ENCODE measurements at places on chromosomes 4 and X.

GRCh38 chrX:74421036-74421739 is at the start of gene SLC16A2:
TSS of gene SLC16A2 (plus strand) at chrX:74421493. CDS start at chrX:74421638, 145 bp downstream.
- peak; percentile 52 for DNase-seq

DNA sequence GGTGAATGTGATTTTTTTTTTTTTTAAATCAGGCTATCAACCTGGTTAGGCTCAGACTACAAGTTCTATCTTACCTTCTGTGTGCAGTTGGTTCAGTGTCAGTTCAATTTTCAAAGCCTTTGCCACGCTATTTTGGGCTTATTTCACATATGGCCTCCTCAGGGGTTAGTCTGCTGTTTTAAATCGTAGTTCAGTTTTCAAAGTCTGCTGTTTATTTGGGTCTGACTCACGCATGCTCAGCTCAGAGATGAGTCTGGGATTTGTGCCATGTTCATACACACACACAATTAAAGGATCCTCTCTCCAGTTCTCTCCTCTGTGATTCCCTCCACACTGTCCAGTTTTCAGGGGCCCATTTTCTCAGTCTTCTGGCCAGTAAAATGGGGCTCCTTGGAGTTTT is 32.3 kb upstream of the ZFX start:
- DNase-seq, result peak; percentile 57

DNA sequence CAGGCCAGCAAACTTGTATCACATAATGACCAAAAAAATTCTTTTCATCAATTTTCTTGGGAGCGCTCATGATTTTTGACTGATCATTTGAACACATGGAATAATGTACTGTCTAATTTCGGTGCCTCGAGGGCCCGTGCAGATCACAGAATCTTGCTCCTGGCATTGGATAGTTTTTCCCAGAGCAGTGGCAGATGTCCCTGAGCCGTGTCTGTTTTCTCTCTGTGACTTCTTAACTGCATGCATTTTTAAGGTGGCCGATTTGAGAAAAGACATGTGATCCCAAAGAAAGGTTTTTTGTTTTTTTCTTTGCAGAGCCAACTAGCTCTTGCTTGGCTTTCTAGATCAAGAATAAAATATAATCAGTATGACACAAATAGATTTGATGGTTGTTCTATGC is 19.7 kb downstream of the GPRIN3 start:
- no peak for DNase-seq

GRCh38 chr4:95898226-95898625 is 58.3 kb downstream of the PDHA2 start:
- no peak for DNase-seq

GRCh38 chr4:123701131-123701575 is 304.6 kb downstream of the SPRY1 start:
- no peak for DNase-seq

DNA sequence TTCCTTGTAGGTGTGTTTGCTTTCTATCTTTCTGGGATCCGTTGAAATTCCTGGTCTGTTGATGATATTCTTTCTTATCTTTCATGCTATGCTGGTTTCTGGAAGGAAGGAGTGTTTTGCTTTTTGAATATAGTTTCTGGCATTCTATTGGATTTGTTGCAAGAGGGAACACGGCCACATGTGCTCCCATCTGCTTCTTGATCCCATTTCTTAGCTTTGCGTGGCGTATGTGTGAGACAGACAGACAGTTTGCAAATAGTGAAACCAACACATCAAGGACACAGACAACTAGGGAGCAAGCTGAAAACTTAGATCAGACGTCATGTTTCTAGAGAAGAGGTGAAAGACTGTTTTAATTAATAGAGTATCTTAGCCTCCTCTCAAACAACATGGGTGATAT is 261.9 kb upstream of the PUDP start:
- DNase-seq, result no peak

GRCh38 chr4:95066050-95066449 is 308.3 kb downstream of the BMPR1B start:
- no peak for DNase-seq

All from AG09309 (cell line).